ENCODE measurements at places on chromosomes 12 and 14.

GRCh38 chr14:101454229-101454628 lies 107.1 kb upstream of the DIO3 start:
- no peak for DNase-seq

DNA sequence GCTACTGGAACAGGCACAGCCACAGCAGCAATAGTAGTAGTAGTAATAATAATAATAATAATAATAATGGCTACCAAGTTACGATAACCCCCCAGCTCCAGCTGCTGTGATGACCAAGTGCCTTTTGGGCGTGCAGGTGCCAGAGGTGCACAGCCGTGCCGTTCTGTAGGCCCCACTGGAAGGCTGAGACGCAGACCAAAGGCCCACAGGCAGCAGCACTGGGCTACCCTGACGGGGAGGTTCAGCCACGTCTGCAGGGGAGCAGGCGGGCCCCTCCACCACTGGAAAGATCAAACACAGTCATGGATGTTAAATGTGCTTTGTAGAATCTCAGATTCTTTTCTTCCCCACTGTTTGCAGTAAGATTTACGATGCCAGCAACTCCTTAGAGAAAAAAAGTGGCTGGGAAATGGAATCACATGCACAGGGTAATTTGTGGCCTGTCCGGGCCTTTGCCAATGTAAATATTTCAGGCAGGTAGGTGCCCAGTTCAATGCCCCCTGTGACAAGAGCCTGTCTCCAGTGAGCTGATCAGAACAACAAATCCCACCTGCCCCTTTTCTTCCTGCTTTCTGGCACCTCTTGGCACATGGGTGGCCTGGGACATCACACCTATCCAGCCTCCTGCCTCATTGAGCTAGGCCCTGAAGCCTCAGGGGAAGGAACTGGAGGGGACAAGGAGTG lies 32.6 kb downstream of the CCDC85C start:
- DNase-seq = no peak

DNA sequence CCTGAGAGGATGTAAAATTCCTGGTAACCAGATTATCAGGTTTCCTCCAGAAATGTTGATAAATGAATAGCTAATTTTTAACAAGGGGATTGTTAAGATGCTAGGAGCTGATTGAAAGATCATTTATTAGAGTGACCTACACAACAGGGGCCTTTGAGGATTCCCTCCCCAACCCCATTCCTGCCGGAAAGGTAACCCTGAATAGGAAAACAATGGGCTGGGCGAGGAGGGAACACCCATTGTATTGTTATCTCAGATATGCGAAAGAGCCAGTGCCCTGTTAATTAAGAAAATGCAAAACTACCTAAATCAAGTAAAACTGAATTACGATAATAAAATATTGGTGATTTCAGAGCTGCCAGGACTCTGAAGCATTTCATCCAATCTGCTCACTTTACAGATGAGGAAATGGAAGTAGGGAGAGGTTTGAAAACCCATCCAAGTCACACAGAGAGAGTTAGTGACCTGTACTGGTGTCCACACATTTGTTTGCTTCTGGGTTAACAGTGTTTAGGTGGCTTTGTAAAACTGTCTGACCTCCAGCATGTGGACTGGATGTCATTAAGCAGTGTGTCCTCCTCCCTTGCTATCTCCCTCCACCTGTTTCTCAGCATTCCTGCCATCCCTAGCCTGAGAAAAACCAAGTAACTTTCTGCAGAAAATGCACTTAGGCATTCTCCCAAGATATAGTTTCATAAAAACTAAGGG lies 214.8 kb downstream of the TTC6 start:
- no peak for DNase-seq

DNA sequence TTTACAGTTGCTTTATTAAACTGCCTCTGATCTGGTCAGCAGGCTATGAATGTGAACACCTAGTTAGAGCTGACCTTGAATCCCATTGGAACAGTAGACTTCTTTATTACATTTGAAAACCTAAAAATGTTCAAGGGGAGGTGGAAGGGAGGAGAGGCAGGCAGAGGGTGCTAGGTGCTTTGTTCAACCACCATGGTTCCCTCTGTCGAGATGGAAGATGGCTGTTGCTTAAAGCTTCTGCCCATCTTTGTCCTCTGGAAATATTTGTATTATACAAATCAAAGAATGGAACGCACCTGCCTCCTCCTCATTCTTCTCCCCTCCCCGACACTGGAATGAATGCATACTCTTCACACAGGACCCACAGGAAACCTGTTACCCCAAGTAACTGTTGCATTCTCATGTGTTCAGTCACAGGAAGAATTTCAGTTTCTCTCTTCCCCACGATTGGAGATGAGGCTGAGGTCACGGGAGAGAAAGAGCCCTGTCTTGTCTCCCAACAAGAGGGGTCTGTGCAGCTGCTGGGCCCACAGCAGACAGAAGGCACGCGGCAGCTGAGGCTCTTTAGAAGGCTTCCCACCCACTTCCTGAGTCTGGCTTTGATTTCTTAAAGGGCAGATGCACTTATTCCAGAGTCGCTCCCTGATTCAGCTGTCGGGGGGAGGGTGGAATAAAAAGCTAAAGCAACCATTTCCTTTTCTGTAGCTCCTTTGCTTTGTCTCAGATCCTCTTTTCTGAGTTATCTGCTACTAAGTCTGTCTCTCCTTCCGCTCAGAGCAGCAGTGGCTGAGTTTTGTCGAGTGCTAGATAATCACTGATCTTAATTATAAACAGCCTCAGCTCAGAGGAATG lies 217.9 kb upstream of the BTG1 start:
- DNase-seq = peak; percentile 63

DNA sequence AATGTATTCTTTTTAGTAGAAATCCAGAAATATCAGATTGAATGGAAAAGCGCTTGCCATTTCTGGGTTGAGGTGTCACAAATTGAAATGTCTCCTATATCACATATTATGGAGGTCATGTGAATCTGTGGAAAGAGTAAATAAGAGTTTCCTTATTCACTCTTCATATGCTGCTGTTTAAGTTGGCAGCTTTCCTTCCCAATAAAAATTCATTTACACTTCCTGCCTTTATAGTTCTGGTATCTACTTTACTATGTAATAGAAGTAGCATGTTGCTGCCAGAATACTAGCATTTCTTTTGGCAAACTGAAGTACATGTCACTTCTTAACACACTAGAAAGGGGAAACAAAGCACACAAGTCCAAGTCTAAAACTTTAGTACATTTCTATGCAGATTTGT lies 60.8 kb downstream of the SDR9C7 start:
- no peak for DNase-seq

DNA sequence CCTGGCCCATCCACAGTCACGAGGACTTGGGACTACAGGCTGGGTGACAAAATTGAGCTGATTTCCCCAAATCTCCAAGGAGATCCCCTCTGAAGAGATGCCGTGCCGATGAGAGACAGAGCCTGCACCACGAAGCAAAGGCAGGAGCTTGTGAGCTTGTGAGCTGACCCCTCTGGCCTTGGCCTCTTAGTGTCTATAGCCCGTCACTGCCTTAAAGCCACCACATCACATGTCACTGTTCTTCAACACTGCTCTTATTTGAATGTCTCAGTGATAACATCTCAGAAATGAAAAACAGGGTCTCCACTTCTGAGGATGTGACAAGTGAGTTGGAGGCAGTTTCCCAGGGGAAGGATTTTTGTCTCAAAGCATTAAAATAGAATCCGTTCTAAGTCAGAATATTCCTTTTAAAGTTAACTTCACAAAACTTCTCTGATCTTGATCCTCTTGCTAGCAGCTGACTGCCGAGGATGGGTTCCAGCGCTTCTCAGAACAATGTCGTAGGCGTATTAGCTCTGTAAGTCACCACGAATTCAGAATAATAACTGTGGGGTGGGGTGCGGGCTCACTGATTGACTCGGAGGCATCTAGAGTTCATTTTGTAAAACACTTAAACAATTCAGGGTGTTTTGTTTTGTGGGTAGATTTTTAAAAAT lies 37.5 kb downstream of the CHST11 start:
- peak; percentile 54 for DNase-seq

GRCh38 chr12:53100466-53101151 lies 2.7 kb upstream of the SOAT2 start:
- DNase-seq = no peak

DNA sequence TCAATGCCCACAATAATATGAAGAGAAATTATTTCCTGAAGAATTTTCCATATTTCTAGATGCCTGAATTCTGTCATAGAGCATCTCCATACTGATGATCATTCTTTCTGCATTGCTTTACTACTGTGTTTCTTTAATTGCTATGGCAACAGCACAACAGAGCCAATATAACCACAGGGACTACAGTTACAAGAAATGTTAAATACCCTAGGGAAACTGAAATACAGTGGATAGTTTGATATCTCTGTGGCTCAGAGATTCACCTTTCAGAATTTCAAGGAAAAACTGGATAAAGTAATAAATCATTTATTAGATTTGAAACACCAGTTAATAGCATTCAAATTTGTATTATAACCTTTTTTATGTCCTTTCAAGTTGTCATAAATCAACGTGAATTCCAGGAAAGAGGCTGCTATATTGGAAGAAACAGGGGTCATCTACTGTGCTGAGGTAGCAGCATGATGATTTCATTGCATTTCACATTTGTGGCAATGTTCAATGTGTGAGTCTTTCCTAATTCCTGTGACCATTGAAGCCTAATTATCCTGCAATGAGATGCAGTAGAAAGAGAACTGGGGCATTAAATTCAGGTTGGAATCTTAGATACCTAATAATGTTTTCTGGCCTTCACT lies 267.1 kb downstream of the LRFN5 start:
- no peak for DNase-seq

Data from CD4-positive, alpha-beta T cell treated with Interleukin-10 for 1 hour (primary cell).